Astrocyte of the spinal cord (primary cell): ENCODE measurements at places on chromosomes 5 and 9.

GRCh38 chr9:137802521-137803243 is 74.9 kb upstream of the CACNA1B start:
- no peak for DNase-seq

- DNase-seq: no peak
These were observed 107.3 kb upstream of the PRRC1 start for GRCh38 chr5:127409921-127410675.

DNA sequence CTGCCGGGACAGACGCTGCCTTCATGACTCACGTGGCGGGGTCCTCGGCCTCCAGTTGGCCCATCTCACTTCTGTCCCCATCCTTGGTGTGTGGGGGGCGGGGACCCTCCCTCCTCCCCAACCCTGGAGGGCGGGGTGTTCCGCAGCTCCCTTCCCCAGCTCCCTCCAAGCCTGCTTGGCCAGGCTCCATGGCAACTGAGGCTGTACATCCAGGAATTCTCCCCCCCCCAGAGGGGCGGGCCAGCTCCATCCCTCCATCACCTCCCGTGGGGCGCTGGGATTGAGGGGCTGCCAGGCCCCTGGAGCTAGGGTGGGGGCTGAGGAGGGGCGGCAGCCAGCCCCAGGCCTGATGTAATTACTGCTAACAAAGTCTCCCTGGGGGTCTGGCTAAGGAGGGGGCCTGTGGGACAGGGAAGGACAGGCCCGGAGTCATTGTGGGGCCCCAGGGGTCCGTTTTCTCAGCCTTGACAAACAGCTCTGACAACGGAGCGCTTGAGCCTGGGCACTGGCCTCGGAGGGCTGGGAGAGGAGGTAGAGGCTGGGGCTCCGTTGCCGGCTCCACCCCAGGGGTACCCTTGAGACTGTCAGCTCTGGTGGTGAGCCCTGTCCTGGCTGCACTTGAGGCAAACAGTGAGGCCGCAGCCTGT is 8.0 kb downstream of the DIPK1B start:
- DNase-seq: peak; percentile 25

DNA sequence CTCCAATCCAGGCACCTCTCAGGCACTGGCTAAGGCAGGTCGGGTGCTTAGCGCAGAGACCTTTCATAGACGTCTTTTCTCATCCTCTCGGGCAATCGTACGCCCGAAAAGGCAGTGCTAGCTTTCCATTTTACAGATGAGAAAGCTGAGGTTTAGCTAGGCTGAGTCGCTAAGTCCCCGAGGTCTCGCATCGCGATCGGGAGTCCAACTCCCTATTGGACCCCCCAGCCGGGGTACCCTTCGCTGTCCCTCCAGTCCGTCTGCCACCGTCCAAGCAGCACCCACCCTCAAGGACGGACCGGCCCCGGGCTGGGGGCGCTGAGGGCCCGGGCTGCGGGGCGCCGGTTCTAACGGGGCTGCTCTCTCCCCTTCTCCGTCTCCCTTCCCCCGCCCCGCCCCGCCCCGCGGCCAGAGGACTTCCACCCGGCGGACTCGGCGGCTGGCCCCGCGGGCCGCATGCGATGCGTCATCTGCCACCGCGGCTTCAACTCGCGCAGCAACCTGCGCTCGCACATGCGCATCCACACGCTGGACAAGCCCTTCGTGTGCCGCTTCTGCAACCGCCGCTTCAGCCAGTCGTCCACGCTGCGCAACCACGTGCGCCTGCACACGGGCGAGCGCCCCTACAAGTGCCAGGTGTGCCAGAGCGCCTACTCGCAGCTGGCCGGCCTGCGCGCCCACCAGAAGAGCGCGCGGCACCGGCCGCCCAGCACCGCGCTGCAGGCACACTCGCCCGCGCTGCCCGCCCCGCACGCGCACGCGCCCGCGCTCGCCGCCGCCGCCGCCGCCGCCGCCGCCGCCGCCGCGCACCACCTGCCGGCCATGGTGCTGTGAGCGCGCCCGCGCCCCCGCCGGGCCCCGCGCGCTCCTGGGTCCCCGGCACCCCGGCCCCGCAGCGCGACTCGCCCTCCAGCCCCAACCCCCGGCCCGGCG is 12.5 kb upstream of the EXOSC2 start:
- DNase-seq: peak; percentile 90

GRCh38 chr5:95069948-95070347 is 214.9 kb downstream of the MCTP1 start:
- no peak for DNase-seq

GRCh38 chr9:101737165-101737704 is 1.2 kb downstream of the GRIN3A start:
- DNase-seq: no peak

DNA sequence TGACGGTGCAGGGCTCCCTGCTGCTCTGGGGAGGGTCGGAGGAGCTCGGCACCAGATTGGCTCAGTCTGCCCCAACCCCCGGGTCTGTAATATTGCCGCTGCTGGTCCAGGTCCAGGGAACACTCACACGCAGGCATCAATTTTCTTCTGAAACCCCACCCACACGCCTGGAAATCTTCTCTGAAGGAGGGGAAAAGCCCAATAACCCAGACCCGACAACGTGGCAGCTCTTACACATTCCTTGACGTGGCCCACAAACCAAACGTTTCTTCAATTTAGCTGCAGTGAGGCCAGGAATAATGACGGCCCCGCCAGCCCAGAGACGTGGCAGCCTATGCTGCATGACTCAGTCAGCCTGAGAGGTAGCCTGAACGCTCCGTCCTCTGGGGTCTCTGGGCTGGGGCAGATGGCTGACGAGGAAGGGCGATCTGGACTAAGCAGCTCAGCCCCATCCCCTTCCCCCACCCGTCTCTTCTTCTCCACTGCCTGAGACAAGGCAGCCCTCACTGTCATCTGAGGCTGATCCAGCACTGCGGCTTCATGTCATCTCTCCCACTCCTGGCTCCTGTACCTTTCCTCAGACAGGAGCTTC is 9.9 kb upstream of the SPARC start:
- DNase-seq: peak; percentile 99

DNA sequence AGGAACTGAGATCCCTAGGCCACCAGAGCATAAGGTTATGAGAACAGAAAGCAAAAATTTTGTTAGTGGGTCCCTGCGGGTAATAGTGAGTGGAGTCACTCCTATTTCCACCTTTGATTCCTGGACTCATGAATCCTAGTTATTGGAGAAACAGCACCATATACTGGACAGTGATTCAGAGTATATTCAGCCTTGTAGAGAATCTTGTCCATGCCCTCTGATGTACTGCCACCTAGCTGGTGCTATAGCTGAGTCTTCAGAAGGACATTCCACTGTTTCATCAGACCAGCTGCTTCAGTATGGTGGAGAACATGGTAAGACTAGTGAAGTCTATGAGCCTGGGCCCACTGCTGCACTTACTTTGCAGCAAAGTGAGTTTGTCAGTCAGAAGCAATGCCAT is 25.0 kb upstream of the ITGA2 start:
- no peak for DNase-seq

GRCh38 chr5:63655043-63655442 is 307.2 kb downstream of the HTR1A start:
- DNase-seq: no peak

DNA sequence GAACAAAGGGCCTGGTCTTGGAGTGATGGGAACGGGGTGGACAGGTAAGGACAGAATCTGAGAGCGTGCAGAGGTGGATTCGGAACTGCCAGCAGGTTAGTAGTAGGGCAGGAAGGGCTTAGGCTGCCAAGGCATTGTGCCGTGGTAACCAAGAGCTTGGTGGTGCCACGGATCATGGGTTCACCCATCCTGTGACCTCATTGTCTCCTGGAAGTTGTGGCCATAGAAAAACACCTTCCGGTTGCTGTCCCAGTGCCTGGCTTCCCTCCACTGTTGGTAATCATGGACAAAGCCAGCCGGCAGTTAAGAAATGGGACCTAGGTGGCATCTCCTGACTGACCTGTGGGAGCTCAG is 42.5 kb upstream of the CFAP157 start:
- no peak for DNase-seq

DNA sequence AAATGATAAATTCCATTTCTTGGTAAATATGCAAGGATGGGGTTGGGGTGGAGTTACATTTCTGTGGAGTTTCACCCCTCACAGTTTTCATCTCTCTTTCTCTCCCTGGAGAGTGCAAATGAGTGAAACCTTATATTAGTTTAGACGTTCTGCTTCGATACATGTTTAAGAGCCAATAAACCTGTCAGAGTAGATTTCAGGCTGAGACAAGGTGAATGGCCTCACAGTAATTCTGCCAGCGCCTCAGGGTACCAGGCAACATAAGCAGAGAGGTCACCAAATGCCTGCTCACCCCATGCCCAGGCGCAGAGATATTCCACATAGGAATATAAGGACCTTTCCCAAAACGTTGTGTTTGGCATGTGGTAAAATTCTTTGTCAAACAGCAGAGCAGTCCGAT is 154.9 kb upstream of the VLDLR start:
- no peak for DNase-seq
